ENCODE measurements at places on chromosomes 13 and 19.

DNA sequence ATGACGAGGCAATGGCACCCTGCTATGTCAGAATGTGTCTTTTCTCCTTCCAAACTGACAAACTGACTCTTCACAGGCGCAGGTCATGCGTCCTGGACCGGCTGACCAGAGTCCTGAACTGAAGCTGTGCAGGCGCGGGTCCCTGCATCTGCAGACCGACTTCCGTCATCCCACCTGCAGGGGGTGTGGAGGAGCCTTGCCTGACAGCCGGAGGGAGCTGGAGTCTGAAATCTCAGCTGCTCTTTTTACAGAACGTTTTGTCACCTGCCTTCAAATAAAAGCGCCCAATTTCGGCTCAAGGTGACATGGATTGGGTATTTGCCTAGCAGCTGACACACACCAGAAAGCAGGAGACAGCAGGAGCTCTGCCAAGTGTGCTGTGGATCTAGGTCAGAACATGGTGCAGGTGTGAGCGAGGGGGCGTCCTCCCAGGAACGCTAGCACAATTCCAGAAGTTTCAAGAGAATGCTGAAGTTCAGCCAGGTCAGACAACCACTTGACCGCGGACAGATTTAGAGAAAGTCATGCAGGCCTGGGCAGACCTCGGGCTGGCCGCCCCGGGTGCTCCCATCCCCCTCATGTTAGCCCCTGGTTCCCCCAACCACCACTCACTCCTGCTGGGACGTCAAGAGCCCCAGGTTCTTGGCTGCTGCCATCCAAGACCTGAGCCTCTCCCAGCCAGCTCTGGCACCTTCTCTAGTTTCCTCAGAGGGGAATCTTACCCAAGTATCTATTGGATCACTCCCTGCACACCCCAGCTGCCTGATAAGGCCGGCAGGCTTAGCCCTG is 32.8 kb downstream of the ELL start:
- DNase-seq: no peak

DNA sequence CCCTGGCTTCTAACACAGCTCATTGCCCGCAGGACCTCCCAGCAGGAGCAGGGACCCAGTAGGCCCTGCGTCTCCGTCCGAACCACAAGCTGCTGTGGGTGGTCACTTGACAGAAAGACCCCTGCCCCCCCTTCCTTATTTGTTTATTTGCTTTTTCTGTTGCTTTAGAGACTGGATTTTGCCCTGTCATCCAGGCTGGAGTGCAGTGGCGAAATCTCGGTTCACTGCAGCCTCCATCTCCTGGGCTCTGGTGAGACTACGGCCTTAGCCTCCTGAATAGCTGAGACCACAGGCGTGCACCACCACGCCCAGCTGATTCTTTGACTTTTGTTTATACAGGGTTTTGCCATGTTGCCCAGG is 7.6 kb upstream of the PTBP1 start:
- no peak for DNase-seq

DNA sequence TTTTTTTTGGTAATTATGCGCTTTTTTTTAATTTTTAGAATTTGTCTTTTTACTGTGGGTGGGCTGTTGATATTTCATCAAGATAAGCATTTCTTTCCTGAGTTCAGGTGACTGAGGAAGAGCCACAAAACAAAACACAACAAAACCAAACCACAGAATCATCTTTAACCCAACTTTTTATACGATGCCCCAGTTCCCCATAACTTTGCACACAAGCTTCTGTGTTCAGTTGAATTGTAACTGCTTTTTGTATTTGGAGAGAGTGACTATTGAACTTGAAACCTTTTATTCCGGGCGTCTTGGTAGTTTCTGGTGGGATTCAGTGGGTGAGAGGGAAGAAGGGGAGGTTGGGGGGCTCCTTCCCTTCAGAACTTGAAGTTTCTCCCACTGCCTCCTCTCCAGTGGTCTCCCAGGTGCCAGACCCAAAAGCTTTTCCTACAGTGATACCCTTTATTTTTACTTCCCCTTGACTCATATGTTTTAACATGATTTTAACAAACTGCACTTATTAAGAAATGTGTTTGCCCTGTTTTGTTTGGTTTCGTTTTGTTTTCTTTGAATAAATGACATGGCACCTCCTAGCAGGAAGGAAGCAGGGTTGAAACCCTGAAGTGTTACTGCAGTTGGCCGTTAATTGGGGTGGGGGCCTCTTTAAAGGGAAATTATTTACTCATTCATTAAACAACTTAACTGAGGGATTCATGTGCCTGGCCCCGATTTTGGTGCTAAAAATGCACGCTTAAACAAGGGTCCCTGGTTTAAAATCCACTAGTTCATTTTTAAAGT is 2.7 kb upstream of the CCDC97 start:
- no peak for DNase-seq

DNA sequence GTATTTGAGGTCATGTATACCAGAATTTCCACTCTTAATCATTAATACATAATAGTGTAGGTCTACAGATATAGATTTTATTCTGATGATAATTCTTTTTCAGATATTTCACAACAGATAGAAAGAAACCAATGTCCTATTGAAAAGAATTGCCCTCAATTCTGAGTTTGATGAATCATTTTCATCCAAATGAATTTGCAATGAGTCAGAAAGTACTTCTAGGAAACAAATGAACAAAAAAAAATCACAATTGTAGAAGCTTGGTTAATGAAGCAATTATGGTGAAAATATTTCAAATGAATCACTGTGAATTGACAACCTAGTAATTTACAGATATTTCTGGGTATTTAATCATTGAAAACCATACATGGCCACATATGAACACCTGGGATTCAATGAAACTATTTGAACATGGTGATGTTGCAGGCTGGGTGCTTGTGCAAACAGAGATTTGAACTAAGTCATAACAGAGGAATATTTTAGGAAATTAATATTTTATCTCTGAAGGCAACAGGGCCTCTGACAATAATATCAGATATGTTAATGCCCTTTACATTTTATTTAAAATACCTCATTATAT is 360.9 kb downstream of the SLITRK5 start:
- no peak for DNase-seq

DNA sequence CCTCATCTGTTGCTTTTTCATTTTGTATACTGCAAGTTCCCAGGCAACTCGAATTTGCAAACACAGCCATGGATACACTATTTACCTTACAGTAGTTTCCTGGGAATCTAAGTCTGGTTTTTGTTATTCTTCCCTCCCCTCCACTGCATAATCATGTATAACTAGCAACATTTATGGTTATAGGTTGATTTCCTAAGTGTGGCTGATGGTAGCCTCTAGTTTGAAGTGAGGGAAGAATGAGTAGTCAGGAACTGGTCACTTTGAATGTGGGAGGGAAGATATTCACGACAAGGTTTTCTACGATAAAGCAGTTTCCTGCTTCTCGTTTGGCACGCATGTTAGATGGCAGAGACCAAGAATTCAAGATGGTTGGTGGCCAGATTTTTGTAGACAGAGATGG is at the start of gene KCNRG:
KCNRG (plus strand) TSS at position 187 of the 400 bp plus-strand sequence; CDS start at position 237, 50 bp downstream.
- DNase-seq: no peak

GRCh38 chr13:87057807-87058520 is 613.2 kb upstream of the SLITRK5 start:
- DNase-seq: no peak

DNA sequence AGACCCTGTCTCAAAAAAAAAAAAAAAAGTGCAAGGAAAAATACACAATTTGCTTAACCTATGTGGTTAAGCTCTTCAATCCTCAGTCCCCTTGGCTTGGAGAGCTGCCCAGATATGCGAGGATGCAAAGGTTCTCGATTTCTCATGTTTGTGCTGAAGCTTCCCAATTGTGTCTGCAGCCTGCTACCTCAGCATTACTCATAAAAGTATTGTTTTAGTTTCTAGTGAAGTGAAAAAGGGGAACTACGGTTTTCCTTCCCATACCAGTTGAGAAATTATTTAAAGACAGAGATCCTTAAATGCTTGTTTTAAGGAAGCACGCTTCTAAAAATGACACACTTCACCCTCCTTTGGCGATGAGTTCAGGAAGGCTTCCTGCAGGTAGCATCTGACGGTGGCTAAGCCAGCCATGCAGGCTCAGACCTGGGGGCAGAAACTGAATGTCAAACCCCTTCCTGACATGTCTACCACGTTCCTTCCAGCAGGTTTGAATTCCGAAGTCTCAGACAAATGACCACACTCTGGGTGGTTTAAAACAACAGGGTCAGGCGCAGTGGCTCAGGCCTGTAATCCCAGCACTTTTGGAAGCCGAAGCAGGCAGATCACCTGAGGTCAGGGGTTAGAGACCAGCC is 47.9 kb downstream of the RUBCNL start:
- no peak for DNase-seq

DNA sequence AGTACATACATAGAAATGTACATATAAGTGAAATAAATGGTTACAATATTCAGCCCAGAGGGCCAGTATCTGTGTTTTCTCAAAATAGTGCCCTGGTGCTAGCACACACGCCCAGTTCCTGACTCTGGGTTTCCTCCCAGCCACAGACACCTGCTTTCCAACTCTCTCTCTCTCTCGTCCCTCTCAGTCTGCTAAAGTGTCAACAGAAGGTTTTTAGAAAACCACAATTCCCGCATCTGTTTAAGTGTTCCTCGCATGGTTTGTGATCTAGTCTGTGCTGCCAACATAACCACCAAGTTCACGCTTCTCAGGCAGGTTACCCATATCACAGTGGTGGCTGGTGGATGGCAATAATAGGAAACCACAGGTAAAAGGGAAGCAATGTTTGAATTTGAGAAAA is 17.8 kb upstream of the UPF3A start:
- DNase-seq: no peak

- DNase-seq: peak; percentile 41
Measured at GRCh38 chr13:27147530-27148170, 24.0 kb downstream of the USP12 start.

DNA sequence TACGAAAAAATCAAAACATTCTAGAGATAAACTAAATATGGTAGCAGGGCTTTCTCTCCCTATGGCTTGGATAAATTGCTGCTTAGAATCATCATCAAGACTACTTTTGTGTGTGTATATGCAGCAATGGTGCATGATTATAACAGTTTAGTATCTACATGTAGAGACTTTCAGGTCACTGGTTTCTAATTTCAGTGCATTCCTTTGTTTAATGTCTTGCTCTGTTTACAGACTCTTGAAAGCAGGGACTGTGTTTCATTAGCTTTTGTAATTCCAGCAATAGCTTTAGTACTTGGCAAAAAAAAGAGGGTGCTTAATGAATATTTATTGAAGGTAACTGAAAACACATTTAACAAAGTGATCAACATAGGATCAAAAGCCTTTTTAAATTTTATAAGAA is 420.7 kb downstream of the PCDH9 start:
- no peak for DNase-seq

GRCh38 chr13:94878602-94879165 is 166.3 kb upstream of the SOX21 start:
- DNase-seq: no peak

GRCh38 chr13:113887700-113888201 is 23.9 kb upstream of the GAS6 start:
- DNase-seq: no peak

GRCh38 chr13:35702316-35702715 is 225.8 kb upstream of the MAB21L1 start:
- no peak for DNase-seq

DNA sequence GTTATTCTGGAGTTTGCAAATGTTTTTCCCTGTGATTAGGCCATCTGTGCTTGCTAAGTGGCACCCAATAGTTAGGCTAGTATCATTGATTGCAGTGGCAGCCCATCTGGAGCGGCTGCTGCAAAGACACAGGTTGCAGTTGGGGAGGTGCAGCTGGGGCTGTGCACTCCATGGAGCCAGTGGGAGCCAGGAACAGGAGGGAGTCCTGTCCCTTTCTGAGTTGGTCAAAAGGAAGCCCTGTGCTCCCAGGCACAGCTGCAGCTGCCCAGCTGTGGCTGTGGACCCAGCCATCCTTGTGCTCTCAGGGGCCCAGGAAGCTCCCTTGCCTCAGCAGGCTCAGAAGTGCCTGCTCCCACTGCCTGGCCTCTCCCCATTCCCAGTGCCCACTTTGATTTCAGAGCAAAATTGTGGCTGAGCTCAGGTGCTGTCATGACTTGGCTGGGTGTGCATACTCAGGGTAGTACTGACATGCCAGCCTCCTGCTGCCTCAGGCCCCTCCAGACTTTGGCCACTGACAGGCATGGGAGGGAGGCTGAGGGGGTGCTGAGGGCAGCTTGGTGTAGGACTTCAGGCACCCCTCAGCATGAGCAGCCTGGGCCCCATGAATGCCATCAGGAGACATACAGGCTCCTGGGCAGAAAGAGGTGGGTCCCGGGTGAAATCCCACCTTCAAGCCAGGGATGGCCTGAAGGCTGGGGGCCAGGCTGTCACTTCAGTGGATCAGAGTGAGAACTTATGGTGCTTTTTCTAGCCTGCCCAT is 270.6 kb downstream of the PCDH20 start:
- no peak for DNase-seq

DNA sequence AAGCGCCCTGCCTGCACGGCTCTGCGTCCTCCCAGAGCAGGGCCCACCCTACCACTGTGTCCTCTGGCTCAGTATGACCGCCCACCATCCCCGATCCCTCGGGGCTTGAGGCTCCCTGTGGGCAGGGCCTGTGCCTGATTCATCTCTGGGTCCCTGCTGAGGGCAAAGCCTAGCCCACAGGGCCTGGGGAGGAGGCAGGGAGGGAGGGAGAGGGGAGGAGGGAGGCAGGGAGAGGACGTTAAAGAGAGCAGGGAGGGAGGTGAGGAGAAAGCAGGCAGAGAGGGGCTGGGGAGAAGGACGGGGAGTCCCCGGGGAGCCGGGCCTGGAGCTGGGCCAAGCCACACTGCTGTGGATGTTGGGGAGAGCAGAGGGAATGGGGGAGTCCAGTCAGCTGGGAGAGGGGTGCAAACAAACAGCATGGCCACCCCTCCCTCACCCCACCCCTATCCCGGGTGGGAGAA is 4.0 kb upstream of the ERFL start:
- DNase-seq: no peak

- DNase-seq: no peak
Measured at GRCh38 chr19:38819231-38819920, 6.6 kb upstream of the LGALS4 start.

DNA sequence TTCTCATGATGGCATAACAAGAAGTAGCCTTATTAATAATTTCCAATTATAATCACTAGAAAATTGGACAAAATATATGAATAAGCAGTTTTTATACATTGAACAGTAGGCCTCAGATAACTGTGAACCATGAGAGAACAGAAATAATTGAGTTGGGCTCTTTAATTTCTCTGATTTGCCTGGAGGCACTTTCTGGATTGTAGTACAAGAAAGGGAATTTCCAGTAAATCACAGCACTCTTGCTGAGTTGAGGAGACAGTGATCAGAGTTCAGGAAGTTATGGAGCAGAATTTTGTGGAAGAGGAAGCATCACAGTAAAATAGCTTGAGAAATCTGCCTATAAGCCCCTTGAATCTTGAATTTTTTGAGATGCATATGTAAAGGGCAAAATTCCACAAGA is 216.2 kb downstream of the MAB21L1 start:
- no peak for DNase-seq

Measured in activated CD4-positive, alpha-beta T cell treated with anti-CD3 and anti-CD28 coated beads, Interleukin-2, amount 50 U/mL, for 24 hours (primary cell).